ENCODE measurements at places on chromosomes 7 and 10. TPM values are rescaled to one million over a fixed set of nuclear protein-coding genes. Genes with fewer than 3 reads are reported as not detected.
A peak's percentile ranks its signal among the peaks of the same experiment; 100 is the strongest.

Gene PYROXD2
- total RNA-seq = 9.4 TPM

Gene DNA2
- total RNA-seq = 29.5 TPM

Gene LRRC61
- 15.1 TPM for total RNA-seq

Gene FGL2
- total RNA-seq = not detected

Gene TAS2R3
- total RNA-seq = not detected

Gene NSMCE4A
- 46.3 TPM for total RNA-seq

DNA sequence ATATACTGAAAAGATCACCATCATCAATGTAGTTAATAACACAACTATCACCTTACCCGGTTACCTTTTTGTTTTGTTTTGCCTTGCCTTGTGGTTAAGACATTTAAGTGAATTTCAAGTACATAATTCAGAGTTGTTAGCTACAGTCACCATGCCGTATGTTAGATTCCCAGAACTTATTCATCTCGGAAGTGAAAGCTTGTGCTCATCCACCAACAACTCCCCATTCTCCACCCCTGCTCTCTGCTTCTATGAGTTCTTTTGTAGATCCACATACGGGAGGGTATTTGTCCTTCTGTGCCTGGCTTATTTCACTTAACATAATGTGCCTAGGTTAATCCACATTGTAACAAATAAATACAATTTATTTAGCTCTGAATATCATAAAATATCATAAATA, 182.8 kb upstream of the ADARB2 start:
- DNase-seq = no peak

DNA sequence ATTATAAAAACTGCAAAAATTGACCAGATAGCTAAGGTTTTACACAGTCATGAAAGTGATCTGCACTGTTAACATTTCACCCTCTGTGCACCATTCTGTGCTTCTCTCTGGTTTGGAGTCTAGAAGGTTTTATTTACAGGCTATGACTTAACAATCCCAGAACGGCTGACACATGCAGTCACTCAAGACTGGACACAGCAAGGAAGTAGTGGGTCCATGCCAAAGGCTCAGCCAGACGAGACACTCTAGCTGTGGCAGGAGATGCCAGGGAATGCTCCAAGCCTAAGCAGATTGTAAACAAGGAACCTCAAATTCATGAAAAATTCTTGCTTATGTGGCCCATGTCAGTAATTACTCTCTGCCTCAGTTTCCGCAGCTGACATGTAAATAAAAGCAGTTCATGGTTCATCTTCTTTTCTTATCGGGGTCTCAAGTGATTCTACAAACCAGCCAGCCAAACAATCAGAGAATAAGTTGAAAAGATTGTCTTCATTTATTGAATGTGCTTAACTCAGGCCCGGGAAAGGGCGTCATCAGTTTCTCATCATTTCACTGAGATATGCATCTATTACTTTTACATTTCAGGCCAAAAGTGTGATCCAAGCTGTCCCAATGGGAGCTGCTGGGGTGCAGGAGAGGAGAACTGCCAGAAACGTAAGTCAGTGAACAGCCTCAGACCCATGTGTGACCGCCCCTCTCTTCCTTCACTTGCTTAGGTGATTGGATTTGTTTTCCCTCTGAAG, 132.1 kb downstream of the EGFR start:
- no peak for DNase-seq

DNA sequence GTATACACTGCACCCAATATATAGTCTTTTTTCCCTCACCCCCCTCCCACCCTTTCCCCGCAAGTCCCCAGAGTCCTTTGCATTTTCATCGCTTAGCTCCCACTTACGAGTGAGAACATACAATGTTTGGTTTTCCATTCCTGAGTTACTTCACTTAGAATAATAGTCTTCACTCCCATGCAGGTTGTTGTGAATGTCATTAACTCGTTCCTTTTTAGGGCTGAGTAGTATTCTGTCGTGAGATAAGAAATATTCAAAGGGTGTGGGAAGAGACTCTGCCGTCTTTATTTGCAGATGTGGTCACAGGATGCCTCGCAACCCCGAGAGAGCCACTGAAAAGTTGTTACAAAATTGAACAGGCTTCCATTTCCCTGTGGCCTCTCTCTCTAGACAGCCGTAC, 137.9 kb upstream of the SH2B2 start:
- DNase-seq = no peak

DNA sequence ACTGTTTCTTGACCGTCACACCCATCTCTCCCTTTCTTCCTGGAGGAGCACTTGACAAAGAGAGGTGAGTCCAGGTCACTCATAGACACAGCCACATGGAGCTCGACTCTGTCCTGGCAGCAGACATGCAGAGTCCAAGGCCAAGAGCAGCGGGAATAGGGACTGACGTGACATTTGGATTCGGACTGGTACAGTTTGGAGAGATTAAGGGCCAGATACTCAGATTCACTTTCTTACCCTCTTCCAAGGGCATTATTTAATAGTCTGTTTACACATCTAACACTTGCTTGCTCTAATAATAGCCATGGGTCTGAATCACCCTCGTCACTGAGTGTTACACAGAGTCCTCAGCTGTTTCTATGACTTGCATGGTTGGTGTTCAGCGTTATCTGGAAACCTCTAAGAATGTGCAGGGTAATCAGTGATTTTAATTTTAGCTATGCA, 39.2 kb upstream of the OTUD1 start:
- DNase-seq = peak; percentile 28

DNA sequence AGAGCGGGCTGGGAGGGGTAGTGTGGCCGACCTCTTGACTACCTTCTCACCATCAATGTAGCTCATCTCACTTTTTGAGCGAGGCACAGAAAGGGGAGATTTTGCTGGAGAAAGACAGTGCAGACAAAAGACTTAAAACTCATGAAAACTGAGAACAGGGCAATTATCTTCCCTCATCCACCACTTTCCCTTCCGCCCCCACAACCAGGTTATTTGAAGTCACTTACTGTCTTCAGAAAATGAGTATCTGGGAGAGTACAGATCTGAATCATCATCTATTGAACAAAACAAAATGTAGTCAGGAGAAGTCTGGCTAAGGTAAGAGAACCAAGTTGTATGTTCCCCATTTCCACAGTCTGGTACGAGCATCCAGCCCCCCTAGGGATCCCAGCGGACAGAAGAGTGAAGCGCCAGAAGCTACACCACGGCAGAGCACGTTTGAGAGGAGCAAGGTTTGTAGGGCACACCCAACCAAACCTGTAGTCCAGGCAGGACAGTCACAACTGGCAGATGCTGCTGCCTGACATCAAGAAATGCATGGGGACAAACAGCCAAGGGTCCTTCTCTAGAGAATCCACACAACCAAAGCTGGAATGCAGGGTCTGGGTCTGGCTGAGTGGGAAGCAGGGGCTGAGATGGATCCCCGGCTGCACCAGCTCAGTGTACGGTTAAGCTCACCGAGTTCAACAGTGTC, 93.4 kb upstream of the PDLIM1 start:
- no peak for DNase-seq

Data from PC-3 (cell line).